Cortex of kidney (tissue), 1 donor: ENCODE measurements at places on chromosomes 13 and 19.

- DNase-seq = no peak
Observed at GRCh38 chr19:6103217-6103644, 7.1 kb downstream of the RFX2 start.

GRCh38 chr13:42021851-42022250, 26.6 kb upstream of the DGKH start:
- DNase-seq = no peak

DNA sequence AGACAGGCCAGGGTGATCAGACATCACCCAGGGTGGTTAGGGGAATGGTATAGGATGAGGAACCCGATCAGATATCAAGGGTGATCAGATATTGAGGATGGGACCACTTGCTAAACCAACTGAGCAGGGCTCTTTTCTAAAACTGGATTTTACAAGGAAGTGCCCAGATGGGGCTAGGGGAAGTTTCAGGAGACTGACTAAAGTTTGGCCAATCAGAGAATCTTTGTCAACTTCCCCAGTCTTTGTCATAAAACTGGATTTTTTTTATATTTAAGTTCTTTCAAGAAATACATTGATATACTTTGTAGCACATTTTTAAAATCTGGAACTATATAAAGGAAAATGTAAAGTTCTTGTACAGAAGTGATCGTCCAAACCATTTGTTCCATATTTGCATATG, 30.5 kb upstream of the DLEU7 start:
- DNase-seq = no peak

DNA sequence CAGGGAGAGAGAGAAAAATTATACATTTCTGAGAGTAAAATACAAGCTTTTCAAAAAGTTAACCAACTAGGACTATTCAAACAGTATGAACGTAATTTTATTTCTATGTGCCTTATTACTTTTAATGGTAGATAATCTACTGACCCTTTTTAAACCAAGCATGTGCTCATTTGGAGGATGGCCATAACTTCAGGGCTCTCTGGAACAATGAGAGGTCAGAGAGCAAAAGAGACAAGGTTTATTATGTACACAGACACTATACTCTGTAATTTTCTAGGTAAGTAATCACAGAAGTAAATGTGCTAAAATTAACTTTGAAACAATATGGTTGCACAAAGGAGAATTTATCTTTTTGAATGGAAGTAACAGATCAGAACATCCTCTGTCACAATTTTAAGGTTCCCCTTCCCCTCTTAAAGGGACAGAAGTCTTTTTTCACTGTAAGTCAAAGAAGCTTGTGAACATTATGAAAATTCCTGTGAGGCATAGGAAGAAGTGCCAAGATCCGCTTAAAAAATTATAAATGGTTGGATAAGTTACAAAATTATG, 1.0 kb downstream of the POSTN start:
- no peak for DNase-seq

DNA sequence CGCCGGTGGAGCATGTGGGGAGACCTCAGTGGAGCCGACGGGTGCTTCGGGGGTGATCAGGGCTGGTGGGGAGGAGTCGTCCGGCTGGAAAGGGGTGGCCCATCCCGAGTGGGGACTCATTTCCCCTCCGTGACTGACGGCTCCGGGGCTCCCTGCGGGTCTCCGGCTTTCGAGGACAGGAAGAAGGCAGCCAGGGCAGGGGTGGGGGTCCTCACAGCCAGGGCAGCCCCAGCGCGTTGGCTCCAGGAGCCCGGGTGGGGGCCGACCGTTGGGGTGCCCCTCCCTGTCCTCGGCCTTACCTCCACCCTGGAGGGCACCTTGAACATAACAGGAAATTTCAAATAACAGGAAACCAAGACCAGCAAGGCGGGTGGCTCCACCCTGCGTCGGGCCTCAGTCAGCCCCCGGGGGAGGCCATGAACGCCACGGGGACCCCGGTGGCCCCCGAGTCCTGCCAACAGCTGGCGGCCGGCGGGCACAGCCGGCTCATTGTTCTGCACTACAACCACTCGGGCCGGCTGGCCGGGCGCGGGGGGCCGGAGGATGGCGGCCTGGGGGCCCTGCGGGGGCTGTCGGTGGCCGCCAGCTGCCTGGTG, at the start of gene S1PR4:
TSS of gene S1PR4 (plus strand) at position 393 of the 596 bp plus-strand sequence. CDS start at position 417, 24 bp downstream.
- no peak for DNase-seq

DNA sequence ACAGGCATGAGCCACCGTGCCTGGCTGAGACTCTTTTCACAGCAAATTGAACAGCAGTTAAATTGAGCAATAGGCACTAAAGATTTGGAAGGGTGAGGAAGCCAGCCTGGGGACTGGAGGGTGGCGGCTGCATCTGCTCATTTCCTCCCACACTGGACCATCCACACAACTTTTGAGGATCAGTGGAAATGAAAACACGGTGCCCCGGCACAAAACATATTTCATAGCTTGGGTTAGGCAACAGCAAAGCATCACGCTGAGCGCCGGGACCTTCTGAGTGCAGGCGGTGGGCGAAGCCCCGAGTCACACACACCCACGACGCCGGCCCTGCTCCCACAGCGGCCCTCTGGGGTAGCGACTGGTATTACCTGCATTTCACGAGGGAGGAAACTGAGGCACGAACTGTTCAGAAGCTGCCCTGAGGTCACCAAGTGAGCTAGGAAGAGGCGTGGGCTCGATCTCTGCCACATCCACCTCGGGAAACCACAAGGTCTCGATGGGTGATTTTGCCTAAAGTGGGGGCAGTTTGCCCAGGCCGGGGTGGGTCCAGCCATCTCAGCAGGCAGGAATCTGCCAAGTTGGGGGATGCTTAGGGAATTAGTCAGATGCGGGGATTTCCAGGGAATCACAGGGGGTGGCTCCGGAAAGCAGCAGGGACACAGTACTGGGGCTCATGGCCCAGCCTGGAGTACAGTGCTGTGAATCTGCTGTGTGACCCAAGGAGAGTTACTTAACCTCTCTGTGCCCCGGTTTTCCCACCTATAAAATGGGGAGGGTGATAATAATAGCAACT, 3.5 kb upstream of the SBNO2 start:
- no peak for DNase-seq

DNA sequence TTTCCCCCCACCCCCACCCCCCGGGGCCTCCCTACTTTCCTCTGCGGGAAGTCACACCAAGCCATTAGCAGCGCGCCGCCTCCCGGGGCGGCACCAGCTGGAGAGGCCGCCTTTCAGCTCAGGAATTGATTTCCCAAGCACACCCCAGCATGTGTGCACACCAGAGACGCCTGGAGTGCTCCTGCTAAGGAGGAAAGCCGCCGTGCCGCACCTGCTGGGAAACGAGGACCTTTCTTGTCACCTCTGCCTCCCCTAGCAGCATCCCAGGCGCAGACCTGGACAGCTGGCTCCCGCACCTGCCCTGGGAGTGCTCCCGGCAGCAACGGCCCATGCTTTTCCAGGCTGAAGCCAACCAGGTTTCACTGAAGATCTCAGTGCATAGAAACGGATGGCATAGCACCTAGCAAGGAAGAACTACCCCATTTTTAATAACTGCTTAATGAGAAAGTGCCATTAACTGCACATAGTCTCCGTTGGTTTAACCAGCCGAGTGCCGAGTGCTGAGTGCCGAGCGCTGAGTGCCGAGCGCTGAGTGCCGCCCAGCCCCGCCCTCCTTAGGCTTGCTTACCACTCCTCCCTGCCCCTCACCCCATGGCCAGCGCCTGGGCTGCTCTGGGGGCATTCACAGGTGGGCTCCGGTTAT, 165.0 kb downstream of the USP12 start:
- no peak for DNase-seq

GRCh38 chr13:26051657-26052311, at the start of gene SHISA2:
TSS of gene SHISA2 (minus strand) at chr13:26052016. CDS start at chr13:26050975, 1,041 bp downstream.
- no peak for DNase-seq

GRCh38 chr19:2613507-2614295, 88.8 kb downstream of the GNG7 start:
- no peak for DNase-seq

DNA sequence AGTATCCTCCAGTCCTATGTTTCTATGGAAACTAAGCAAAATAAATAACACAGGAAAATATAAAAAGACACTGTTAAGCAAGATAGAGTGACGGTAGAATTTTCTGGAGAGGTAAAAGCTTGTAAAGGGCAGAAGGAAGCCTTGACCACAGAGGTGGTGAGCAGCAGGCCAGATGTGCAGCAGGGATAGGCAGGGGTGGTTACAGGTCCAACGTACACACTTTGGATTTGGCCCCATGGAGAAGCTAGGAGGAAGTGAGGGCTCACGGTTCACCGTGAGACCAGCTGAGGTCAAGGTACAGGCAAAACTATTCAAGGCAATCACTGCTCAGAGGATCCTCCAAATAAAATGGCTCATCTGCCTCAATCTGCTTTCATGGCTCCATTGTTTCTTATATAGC, 242.8 kb downstream of the B3GLCT start:
- DNase-seq = no peak

GRCh38 chr19:42872608-42873007, 6.9 kb downstream of the PSG1 start:
- no peak for DNase-seq

DNA sequence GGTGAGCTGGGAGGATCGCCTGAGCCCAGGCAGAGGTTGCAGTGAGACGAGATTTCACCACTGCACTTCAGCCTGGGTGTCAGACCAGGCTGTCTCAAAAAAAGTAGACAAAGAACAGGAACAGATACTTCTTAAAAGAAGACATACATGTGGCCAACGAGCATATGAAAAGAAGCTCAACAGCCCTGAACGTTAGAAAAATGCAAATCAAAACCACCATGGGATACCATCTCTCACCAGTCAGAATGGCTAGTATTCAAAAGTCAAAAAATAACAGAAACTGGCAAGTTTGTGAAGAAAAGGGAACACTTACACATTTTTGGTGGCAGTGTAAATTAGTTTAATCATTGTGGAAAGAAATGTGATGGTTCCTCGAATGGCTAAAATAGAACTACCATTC, 3.0 kb upstream of the LGALS14 start:
- no peak for DNase-seq
